ENCODE measurements at places on chromosomes 7 and 10.

DNA sequence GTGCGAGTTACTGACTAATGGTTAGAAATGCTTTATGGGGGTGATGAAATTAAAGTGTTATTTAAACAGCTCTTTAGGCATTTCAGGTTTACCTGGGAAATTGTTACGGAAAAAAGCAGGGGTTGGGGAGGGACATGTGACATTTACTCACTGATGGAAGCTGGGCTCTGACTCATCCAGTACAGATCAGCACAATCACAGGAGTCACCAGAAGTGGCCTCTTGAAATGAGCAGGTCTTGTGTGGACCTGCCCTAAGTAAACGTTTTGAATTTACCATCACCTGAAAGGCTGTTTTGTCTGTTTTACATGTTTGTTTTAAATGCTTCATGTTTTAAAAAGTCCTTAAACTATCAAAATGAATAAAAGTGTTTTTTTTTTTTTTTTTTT is 2.3 kb downstream of the GLRX3 start:
- DNase-seq: peak; percentile 87
- H3K4me1 ChIP-seq: peaks cover 63% of the 10 kb centered on the region
- peak overlapping the region; percentile 81 for H3K27ac ChIP-seq
- peaks cover 9% of the 10 kb centered on the region for H3K36me3 ChIP-seq
- H3K4me3 ChIP-seq: peak overlapping the region; percentile 66
- H3K27me3 ChIP-seq: peaks cover 7% of the 10 kb centered on the region

DNA sequence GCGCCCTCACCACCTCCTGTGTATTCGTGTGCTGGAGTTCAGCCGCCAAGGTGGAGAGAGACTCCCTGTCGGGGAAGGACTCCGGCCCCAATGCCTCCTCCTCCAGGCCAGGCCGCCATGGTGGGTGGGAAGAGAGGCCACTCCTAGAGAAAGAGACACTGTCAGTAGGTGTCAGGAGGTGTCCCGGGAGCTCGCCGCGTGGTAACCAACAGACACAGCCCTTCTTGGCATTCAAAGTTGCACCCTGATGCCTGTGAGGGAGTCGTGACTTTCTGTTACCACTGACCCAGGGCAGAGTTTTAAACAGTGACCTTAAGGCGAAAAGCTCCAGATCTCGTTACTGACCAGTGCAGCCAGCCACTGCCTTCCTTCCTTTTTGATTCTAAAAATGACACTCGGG is 155.2 kb downstream of the CUX1 start:
- H3K27me3 ChIP-seq: no peaks in the 10 kb centered on the region
- H3K4me1 ChIP-seq: peaks cover 52% of the 10 kb centered on the region
- DNase-seq: no peak
- no peak overlapping the region for H3K4me3 ChIP-seq

DNA sequence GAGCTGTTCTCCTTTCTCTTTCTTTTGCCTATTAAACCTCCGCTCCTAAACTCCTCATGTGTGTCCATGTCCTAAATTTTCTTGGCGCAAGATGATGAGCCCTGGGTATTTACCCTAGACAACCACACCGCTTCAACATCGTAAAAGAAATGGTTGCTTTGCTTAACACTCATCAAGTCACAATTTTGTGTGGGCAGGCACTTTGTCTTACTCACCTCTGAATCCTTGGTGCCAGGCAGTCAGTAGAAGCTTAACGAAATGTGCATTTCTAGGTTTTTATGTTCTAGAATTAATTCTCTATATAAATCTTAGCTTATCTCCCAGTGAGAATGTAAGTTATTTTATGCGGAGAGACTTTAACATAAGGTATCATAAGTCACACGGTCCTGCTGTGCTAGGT is 478.7 kb downstream of the CALN1 start:
- peaks cover 1% of the 10 kb centered on the region for H3K27me3 ChIP-seq
- H3K4me3 ChIP-seq: no peak overlapping the region
- no peaks in the 10 kb centered on the region for H3K36me3 ChIP-seq
- H3K27ac ChIP-seq: no peak overlapping the region
- no peaks in the 10 kb centered on the region for H3K4me1 ChIP-seq

- H3K4me3 ChIP-seq: no peak overlapping the region
- no peaks in the 10 kb centered on the region for H3K36me3 ChIP-seq
- no peaks in the 10 kb centered on the region for H3K27me3 ChIP-seq
- no peak overlapping the region for H3K27ac ChIP-seq
- no peak for DNase-seq
- H3K4me1 ChIP-seq: no peaks in the 10 kb centered on the region
Measured at GRCh38 chr10:43667317-43667731, 18.6 kb upstream of the ZNF32 start.

- no peak for DNase-seq
- H3K27me3 ChIP-seq: no peaks in the 10 kb centered on the region
- no peaks in the 10 kb centered on the region for H3K36me3 ChIP-seq
- no peak overlapping the region for H3K27ac ChIP-seq
Measured at GRCh38 chr10:88848499-88848898, 3.1 kb downstream of the ANKRD22 start.

- no peak overlapping the region for H3K4me3 ChIP-seq
- no peaks in the 10 kb centered on the region for H3K36me3 ChIP-seq
- no peak for DNase-seq
- H3K27ac ChIP-seq: no peak overlapping the region
- H3K4me1 ChIP-seq: no peaks in the 10 kb centered on the region
Measured at GRCh38 chr7:39888171-39888853, 61.7 kb upstream of the CDK13 start.

- H3K4me1 ChIP-seq: peaks cover 42% of the 10 kb centered on the region
- no peak overlapping the region for H3K27ac ChIP-seq
- no peaks in the 10 kb centered on the region for H3K27me3 ChIP-seq
- no peak overlapping the region for H3K4me3 ChIP-seq
- DNase-seq: no peak
Measured at GRCh38 chr7:156751319-156751718, 110.7 kb downstream of the RNF32 start.

DNA sequence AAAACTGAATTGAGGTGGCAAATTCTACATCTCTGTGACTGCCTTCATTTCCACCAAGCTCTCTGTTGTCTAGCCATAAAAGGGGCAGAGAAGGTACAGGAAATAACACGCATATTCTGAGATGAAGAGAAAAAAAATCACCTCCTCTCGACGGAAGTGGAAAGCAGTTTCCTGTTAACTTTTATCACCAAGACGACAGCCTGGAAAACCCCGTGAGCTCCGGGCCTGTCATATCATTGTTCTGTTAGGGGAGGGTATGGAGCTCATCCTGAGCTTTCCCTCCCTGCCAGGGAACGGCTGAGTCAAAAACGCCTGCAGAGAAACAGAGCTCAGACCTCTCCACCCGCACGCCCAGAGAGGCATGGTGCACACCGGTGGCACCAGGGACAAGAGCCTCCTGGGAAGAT is 200.3 kb downstream of the PRPF18 start:
- no peak for DNase-seq
- H3K27me3 ChIP-seq: peaks cover 2% of the 10 kb centered on the region
- H3K27ac ChIP-seq: no peak overlapping the region
- H3K4me3 ChIP-seq: no peak overlapping the region
- no peaks in the 10 kb centered on the region for H3K4me1 ChIP-seq

DNA sequence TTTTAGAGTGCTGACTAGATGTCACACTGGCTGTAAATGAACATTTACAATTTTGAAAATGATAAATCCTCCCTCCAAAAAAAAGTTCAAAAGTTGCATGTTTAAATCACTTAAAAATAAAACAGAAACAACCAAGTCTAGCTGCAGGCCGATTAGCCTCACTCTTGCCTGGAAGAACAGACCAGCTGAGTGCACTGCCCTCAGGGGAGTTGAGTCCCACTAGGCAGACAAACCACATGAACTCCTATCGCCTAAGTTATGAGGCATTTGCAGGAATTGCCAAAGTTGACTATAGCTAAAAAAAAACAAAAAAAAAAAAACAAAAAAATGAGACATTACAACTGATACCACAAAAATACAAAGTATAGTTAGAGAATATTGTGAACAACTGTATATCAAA is 510.0 kb downstream of the ANKRD7 start:
- H3K36me3 ChIP-seq: no peaks in the 10 kb centered on the region
- no peak for DNase-seq
- no peak overlapping the region for H3K4me3 ChIP-seq
- no peak overlapping the region for H3K27ac ChIP-seq

- H3K27me3 ChIP-seq: no peaks in the 10 kb centered on the region
- no peaks in the 10 kb centered on the region for H3K4me1 ChIP-seq
- peaks cover 14% of the 10 kb centered on the region for H3K36me3 ChIP-seq
- no peak overlapping the region for H3K27ac ChIP-seq
Measured at GRCh38 chr10:74246495-74246894, 95.5 kb downstream of the ADK start.

DNA sequence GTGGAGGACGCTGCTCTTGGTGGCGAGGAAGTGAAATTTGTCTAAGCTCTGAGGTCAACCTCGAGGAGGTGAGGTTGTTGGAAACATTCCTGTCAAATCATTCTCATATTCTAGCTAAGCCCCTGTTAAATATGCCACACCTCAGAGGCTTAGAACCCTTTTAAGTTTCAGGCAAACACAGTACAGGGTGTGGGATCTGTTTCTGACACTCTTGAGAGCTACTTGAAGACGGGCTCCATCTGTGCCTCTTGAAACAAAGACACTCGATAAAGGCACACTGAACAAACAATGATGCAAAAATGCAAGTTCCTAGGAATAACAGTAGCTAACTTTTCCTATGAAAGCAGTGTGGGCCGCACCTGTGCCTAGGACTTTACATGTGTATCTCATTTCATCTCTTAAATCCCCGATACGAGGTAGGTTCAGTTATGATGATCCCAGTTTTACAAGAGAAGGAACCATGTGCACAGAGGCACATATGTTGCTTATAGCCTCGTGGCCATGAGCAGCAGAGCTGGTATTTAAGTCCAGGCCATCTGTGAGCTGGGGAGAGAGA is 299.2 kb downstream of the CCDC3 start:
- H3K27me3 ChIP-seq: no peaks in the 10 kb centered on the region
- no peak overlapping the region for H3K4me3 ChIP-seq
- H3K27ac ChIP-seq: no peak overlapping the region
- H3K36me3 ChIP-seq: no peaks in the 10 kb centered on the region

GRCh38 chr7:77316219-77316978 is 99.8 kb downstream of the GSAP start:
- H3K4me3 ChIP-seq: no peak overlapping the region
- no peak for DNase-seq
- H3K27ac ChIP-seq: peak overlapping the region; percentile 14
- H3K36me3 ChIP-seq: peaks cover 56% of the 10 kb centered on the region
- peaks cover 11% of the 10 kb centered on the region for H3K4me1 ChIP-seq
- no peaks in the 10 kb centered on the region for H3K27me3 ChIP-seq

- DNase-seq: no peak
- no peaks in the 10 kb centered on the region for H3K36me3 ChIP-seq
- H3K27me3 ChIP-seq: no peaks in the 10 kb centered on the region
- no peaks in the 10 kb centered on the region for H3K4me1 ChIP-seq
- no peak overlapping the region for H3K27ac ChIP-seq
- no peak overlapping the region for H3K4me3 ChIP-seq
Measured at GRCh38 chr7:34787586-34787985, 129.6 kb downstream of the NPSR1 start.

- H3K27ac ChIP-seq: no peak overlapping the region
- H3K27me3 ChIP-seq: no peaks in the 10 kb centered on the region
- no peaks in the 10 kb centered on the region for H3K4me1 ChIP-seq
- no peaks in the 10 kb centered on the region for H3K36me3 ChIP-seq
Measured at GRCh38 chr10:21264271-21264670, 261.2 kb downstream of the SKIDA1 start.

GRCh38 chr10:73759512-73760115 is 15.4 kb downstream of the SEC24C start:
- 0 out of 2 replicates have a peak, but pooled peaks cover 5% of the 10 kb centered on the region for H3K4me1 ChIP-seq
- no peaks in the 10 kb centered on the region for H3K27me3 ChIP-seq
- no peak overlapping the region for H3K27ac ChIP-seq
- H3K36me3 ChIP-seq: peaks cover 41% of the 10 kb centered on the region
- H3K4me3 ChIP-seq: no peak overlapping the region

GRCh38 chr10:102773320-102773719 is 29.6 kb downstream of the WBP1L start:
- no peak for DNase-seq
- H3K27ac ChIP-seq: no peak overlapping the region
- H3K4me1 ChIP-seq: peaks cover 70% of the 10 kb centered on the region
- H3K4me3 ChIP-seq: no peak overlapping the region

- no peak overlapping the region for H3K4me3 ChIP-seq
- DNase-seq: no peak
- H3K27me3 ChIP-seq: 0 out of 3 replicates have a peak, but pooled peaks cover 6% of the 10 kb centered on the region
- no peak overlapping the region for H3K27ac ChIP-seq
- H3K36me3 ChIP-seq: no peaks in the 10 kb centered on the region
- H3K4me1 ChIP-seq: no peaks in the 10 kb centered on the region
Measured at GRCh38 chr7:149796287-149796860, 23.0 kb upstream of the ZNF467 start.

- H3K27ac ChIP-seq: no peak overlapping the region
- peaks cover 19% of the 10 kb centered on the region for H3K4me1 ChIP-seq
- H3K36me3 ChIP-seq: no peaks in the 10 kb centered on the region
Measured at GRCh38 chr10:369221-369683, 234.0 kb downstream of the ZMYND11 start.

GRCh38 chr7:39741942-39742623 is 118.7 kb downstream of the RALA start:
- no peaks in the 10 kb centered on the region for H3K36me3 ChIP-seq
- no peak overlapping the region for H3K4me3 ChIP-seq
- no peak for DNase-seq
- H3K4me1 ChIP-seq: no peaks in the 10 kb centered on the region
- no peak overlapping the region for H3K27ac ChIP-seq

DNA sequence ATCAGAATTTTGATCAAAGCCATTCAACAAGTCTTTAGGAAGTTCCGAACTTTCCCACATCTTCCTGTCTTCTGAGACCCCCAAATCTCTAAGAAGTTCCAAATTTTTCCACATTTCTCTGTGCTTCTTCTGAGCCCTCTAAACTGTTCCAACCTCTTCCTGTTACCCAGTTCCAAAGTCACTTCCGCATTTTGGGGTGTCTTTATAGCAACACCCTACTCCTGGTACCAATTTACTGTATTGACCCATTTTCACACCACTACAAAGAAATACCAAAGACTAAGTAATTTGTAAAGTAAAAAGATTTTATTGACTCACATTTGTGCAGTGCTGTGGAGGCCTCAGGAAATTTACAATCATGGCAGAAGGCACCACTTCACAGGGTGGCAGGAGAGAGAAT is 385.8 kb upstream of the GHITM start:
- DNase-seq: no peak
- no peak overlapping the region for H3K27ac ChIP-seq
- H3K4me3 ChIP-seq: no peak overlapping the region

DNA sequence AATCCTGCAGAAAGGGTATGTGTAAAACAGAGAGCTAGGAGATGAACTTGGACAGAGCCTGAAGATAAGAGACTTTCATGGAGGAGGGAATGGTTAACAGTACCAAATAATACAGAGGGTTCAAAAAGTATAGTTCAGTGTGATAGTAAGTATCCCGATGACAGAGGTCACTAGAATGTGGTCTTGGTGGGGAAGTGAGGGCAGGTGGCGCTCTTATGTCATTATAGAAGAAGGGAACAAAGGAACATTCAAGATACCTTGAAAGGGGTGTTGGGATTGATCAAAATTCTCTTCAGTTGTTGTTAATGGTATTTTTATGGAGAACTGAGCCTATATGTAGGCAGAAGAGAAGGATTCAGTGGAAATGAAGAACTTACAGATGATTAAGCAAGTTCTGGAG is 312.5 kb downstream of the SUGCT start:
- no peaks in the 10 kb centered on the region for H3K36me3 ChIP-seq
- H3K4me1 ChIP-seq: no peaks in the 10 kb centered on the region
- H3K4me3 ChIP-seq: no peak overlapping the region
- H3K27ac ChIP-seq: no peak overlapping the region
- H3K27me3 ChIP-seq: no peaks in the 10 kb centered on the region
